Left ventricle myocardium inferior (tissue), 1 donor: ENCODE measurements at places on chromosomes 5 and 9.

GRCh38 chr9:116275418-116276195 is 122.0 kb downstream of the PAPPA start:
- no peak overlapping the region for H3K27ac ChIP-seq
- H3K4me1 ChIP-seq, result no peaks in the 10 kb centered on the region
- no peaks in the 10 kb centered on the region for H3K36me3 ChIP-seq
- H3K4me3 ChIP-seq, result no peak overlapping the region
- H3K27me3 ChIP-seq, result no peaks in the 10 kb centered on the region
- no peak for DNase-seq

GRCh38 chr9:105886136-105886535 is 191.8 kb downstream of the TMEM38B start:
- H3K27me3 ChIP-seq, result no peaks in the 10 kb centered on the region
- no peaks in the 10 kb centered on the region for H3K36me3 ChIP-seq
- H3K4me1 ChIP-seq, result peaks cover 10% of the 10 kb centered on the region
- H3K4me3 ChIP-seq, result no peak overlapping the region

GRCh38 chr5:41863871-41864486 is 6.2 kb downstream of the OXCT1 start:
- peaks cover 24% of the 10 kb centered on the region for H3K4me1 ChIP-seq
- peaks cover 34% of the 10 kb centered on the region for H3K36me3 ChIP-seq
- no peak for DNase-seq
- no peaks in the 10 kb centered on the region for H3K27me3 ChIP-seq

DNA sequence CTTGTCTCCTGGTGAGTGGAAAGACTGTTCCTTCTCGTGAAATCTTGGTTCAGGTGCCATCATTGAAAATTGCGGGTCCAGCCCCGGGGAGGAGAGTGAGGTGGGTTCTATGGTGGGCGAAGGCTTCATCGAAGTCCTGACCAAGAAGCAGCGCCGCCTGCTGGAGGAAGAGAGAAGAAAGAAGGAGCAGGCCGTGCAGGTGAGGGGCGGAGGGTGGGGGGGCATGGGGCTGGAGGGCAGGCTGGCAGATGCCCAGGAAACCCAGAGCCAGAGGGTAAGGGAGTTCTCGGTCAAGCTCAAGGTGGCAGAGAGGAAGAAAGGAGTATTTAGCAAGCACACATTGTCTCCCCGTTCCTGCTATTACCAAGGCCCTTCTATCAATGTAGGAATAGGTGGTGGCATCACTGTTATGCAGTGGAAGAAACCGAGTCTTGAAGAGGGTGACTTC is 24.3 kb upstream of the POMT1 start:
- peak; percentile 41 for DNase-seq
- peaks cover 99% of the 10 kb centered on the region for H3K36me3 ChIP-seq
- peak overlapping the region; percentile 84 for H3K27ac ChIP-seq
- H3K4me1 ChIP-seq, result peaks cover 66% of the 10 kb centered on the region
- no peaks in the 10 kb centered on the region for H3K27me3 ChIP-seq

DNA sequence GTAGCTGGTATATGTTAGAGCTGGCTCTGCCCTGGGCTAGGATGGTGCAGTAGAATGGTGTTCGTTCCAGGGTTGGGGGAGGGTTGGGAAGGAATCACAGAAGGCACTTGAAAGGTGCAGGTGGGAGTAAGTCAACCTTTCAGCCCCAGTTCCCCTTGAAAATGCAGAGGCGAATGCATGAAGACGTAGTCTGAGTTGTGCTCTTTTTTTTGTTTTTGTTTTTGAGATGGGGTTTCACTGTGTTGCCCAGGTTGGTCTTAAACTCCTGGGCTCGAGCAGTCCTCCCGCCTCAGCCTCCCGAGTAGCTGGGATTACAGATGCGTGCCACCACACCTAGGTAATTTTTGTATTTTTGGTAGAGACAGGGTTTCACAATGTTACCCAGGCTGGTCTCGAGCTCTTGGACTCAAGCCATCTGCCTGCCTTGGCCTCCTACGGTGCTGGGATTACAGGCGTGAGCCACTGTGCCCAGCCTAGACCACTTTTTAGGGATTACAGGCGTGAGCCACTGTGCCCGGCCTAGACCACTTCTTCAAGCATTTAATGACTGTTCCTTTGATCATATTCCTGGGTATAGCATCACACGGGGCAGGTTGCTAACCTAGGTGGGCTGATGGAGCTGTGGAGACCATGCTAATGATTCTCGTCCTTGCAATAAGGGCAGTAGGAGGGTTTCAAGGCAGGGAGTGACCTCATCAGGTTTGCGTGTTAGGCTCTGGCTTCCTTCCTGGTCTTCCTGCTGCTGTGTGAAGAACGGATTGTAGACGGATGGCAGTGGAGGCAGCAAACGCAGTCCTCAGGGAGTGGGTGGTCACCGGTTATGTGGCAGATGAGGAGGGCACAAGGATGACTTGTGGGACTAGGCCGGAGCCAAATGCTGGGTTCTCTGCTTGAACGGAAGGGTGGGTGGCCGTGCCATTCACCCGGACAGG is 13.7 kb downstream of the EHMT1 start:
- H3K36me3 ChIP-seq, result no peaks in the 10 kb centered on the region
- H3K27ac ChIP-seq, result peak overlapping the region; percentile 40
- H3K4me1 ChIP-seq, result peaks cover 60% of the 10 kb centered on the region
- no peak overlapping the region for H3K4me3 ChIP-seq

DNA sequence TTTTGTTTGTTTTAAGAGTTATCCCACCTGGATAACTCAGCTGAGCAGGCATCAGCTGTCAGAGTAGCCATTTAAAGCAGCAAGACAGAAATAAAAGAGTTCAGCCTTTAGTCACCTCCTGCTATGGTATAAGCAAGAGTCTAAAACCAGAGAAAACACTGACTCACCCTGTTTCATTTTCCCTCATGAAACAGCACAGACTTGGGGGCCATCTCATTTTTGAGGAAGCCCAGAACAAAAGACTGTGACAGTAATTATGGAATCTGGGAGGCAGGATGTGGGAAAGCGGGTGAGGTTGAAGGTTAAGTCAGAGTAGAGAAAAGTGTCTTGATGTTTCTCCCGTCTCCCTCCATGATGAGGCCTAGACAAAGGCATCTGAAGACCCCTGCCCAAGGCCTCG is 90.2 kb upstream of the FAM174A start:
- H3K4me3 ChIP-seq, result no peak overlapping the region
- no peak for DNase-seq
- H3K36me3 ChIP-seq, result no peaks in the 10 kb centered on the region
- no peaks in the 10 kb centered on the region for H3K27me3 ChIP-seq
- H3K27ac ChIP-seq, result no peak overlapping the region
- H3K4me1 ChIP-seq, result no peaks in the 10 kb centered on the region

GRCh38 chr5:36033486-36033885 is 33.2 kb downstream of the UGT3A2 start:
- H3K27me3 ChIP-seq, result no peaks in the 10 kb centered on the region
- no peak overlapping the region for H3K4me3 ChIP-seq
- DNase-seq, result no peak

DNA sequence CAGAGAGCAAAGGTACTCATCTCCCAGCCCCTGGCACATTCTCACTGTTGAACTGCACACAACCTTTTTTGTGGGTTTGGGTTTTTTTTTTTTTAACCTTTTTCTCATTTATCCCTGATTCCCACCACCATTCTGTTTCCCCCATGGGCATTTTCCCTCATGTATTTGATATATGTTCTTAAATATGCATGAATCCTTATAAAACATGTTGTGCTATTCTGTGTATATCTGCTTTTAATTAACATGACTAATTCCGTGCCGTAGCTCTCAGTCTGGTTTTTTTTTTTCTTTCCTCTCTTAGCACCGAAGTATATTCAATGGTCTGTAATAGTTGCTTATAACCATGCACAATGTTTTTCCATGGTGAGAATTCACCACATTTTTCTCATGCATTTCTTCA is 204.5 kb downstream of the RGS3 start:
- no peaks in the 10 kb centered on the region for H3K36me3 ChIP-seq
- no peak overlapping the region for H3K27ac ChIP-seq
- H3K27me3 ChIP-seq, result no peaks in the 10 kb centered on the region

- H3K36me3 ChIP-seq, result no peaks in the 10 kb centered on the region
- H3K27me3 ChIP-seq, result no peaks in the 10 kb centered on the region
- DNase-seq, result no peak
- no peak overlapping the region for H3K4me3 ChIP-seq
Observed at GRCh38 chr9:18184401-18184800, 289.6 kb upstream of the ADAMTSL1 start.

- H3K4me3 ChIP-seq, result no peak overlapping the region
- no peak overlapping the region for H3K27ac ChIP-seq
- no peaks in the 10 kb centered on the region for H3K27me3 ChIP-seq
- no peak for DNase-seq
- peaks cover 38% of the 10 kb centered on the region for H3K4me1 ChIP-seq
Observed at GRCh38 chr9:132016456-132016855, 63.2 kb downstream of the MED27 start.

DNA sequence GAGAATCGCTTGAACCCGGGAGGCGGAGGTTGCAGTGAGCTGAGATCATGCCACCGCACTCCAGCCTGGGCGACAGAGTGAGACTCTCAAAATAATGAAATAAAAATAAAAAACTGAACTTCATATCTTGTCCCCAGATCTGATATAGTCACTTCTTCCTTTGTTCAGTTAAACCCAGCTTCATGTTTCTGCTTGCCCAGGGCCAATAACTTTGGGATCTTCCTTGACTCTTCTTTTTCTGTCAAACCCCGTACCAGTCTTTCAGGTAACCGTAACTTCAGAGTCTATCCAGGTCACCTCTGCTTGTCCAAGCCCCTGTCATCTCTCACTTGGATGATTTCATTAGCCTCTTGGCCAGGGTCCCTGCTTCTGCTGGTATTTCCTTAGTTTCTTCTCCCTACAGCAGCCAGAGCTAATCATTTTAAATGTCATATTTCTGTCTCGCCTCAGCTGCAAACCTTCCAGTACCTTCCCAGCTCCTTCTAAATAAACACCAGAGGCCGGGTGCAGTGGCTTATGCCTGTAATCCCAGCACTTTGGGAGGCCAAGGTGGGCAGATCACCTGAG is 19.7 kb upstream of the ABL1 start:
- no peak overlapping the region for H3K4me3 ChIP-seq
- H3K27ac ChIP-seq, result peak overlapping the region; percentile 15
- no peaks in the 10 kb centered on the region for H3K27me3 ChIP-seq
- no peak for DNase-seq
- H3K4me1 ChIP-seq, result peaks cover 10% of the 10 kb centered on the region

- H3K4me3 ChIP-seq, result no peak overlapping the region
- peaks cover 28% of the 10 kb centered on the region for H3K4me1 ChIP-seq
- no peaks in the 10 kb centered on the region for H3K36me3 ChIP-seq
- no peak overlapping the region for H3K27ac ChIP-seq
Observed at GRCh38 chr5:95072281-95072680, 212.6 kb downstream of the MCTP1 start.

- no peak overlapping the region for H3K27ac ChIP-seq
- H3K36me3 ChIP-seq, result no peaks in the 10 kb centered on the region
- no peak overlapping the region for H3K4me3 ChIP-seq
- peaks cover under 1% of the 10 kb centered on the region for H3K4me1 ChIP-seq
- peaks cover 42% of the 10 kb centered on the region for H3K27me3 ChIP-seq
Observed at GRCh38 chr5:1299961-1300360, 5.1 kb upstream of the TERT start.

- H3K27ac ChIP-seq, result no peak overlapping the region
- DNase-seq, result no peak
- H3K36me3 ChIP-seq, result no peaks in the 10 kb centered on the region
- no peaks in the 10 kb centered on the region for H3K27me3 ChIP-seq
- no peak overlapping the region for H3K4me3 ChIP-seq
Observed at GRCh38 chr9:89277043-89277442, 34.0 kb upstream of the CKS2 start.

DNA sequence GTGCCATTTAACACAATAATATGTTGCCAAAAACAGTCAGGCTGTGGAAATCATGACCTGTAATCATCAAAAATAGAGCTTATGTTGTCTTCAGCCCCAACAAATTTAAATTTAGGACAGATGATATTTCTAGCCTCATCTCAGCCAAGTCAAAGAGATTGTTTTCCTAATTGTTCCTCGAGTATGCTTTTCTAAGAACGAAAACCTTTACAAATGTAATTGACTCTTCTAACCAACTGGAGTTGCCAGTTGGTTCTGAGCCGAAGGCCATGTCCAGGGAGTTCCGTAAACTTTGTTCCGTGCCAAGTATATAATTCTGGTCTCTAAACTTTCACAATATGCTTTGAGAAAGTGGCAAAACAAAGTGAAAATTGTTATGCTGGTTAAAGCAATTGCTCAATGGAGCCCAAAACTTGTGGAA is 160.8 kb downstream of the CEMIP2 start:
- no peaks in the 10 kb centered on the region for H3K4me1 ChIP-seq
- no peaks in the 10 kb centered on the region for H3K36me3 ChIP-seq
- no peak overlapping the region for H3K27ac ChIP-seq
- no peak for DNase-seq
- H3K27me3 ChIP-seq, result no peaks in the 10 kb centered on the region

- no peak for DNase-seq
- H3K27me3 ChIP-seq, result no peaks in the 10 kb centered on the region
- H3K4me3 ChIP-seq, result no peak overlapping the region
- no peaks in the 10 kb centered on the region for H3K36me3 ChIP-seq
- H3K27ac ChIP-seq, result no peak overlapping the region
Observed at GRCh38 chr5:124919747-124920525, 173.5 kb upstream of the ZNF608 start.

- H3K27me3 ChIP-seq, result no peaks in the 10 kb centered on the region
- no peak for DNase-seq
- H3K4me1 ChIP-seq, result no peaks in the 10 kb centered on the region
- H3K4me3 ChIP-seq, result no peak overlapping the region
- no peak overlapping the region for H3K27ac ChIP-seq
Observed at GRCh38 chr5:61704289-61704688, 372.2 kb downstream of the ZSWIM6 start.

DNA sequence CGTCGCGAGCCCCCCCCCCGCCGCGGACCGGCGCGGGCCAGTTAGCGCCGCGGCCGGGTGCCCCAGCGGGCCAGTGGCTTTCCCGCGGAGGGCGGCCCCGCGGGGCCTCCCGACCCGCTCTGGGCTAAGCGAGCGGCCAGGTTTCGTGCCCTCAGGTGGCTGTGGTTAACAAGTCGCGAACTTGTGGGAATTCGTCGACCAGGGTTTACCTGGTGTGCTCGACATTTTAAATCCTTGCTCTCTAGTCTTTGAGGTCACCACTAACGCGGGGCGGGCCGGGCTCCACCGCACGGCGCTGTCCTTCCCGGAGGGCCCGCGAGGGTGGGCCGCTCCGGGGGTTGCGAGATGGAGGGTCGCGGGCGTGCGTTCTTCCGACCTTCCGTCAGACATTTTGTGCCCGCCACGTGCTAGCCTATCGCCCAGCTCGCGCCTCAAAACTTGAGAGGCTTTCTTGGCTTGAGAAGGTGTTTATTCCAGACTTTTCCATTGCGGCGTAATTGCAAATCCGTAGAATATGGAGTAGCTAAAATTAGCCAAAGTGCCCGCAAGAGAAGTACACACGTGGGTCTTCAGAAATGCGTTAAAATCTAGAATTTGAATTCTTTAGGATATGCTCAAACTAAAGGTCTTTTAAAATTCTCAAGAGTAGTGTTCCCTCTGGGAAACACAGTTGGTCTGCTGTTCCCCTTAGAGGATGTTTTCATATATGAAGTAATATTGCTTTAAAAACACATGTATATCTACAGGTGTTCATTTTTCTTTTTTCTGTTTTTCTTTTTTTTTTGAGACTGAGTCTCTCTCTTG is 2.1 kb downstream of the ANP32B start:
- H3K36me3 ChIP-seq, result no peaks in the 10 kb centered on the region
- H3K27me3 ChIP-seq, result no peaks in the 10 kb centered on the region
- no peak for DNase-seq
- peaks cover 88% of the 10 kb centered on the region for H3K4me1 ChIP-seq
- H3K27ac ChIP-seq, result peak overlapping the region; percentile 99

- no peak overlapping the region for H3K4me3 ChIP-seq
- H3K27me3 ChIP-seq, result no peaks in the 10 kb centered on the region
- H3K36me3 ChIP-seq, result no peaks in the 10 kb centered on the region
- peak; percentile 37 for DNase-seq
- H3K4me1 ChIP-seq, result peaks cover 27% of the 10 kb centered on the region
Observed at GRCh38 chr5:36569491-36569890, 36.9 kb upstream of the SLC1A3 start.
